Endothelial cell of coronary artery (primary cell): ENCODE measurements at places on chromosomes 3 and 15. TPM values are rescaled to one million over a fixed set of nuclear protein-coding genes. Genes with fewer than 3 reads are reported as not detected.

CHST2 gene
- 12.2 and 19.6 TPM in 2 replicates for total RNA-seq

SH2D7 gene
- total RNA-seq = not detected in 2 replicates

MINAR1 gene
- 0.54 and 0.56 TPM in 2 replicates for total RNA-seq

FHIT gene
- 0.18 and 0.38 TPM in 2 replicates for total RNA-seq

SPATA12 gene
- total RNA-seq = 0.09 and 0.18 TPM in 2 replicates
